GM23248 (cell line): ENCODE measurements at places on chromosomes 5 and 9.

DNA sequence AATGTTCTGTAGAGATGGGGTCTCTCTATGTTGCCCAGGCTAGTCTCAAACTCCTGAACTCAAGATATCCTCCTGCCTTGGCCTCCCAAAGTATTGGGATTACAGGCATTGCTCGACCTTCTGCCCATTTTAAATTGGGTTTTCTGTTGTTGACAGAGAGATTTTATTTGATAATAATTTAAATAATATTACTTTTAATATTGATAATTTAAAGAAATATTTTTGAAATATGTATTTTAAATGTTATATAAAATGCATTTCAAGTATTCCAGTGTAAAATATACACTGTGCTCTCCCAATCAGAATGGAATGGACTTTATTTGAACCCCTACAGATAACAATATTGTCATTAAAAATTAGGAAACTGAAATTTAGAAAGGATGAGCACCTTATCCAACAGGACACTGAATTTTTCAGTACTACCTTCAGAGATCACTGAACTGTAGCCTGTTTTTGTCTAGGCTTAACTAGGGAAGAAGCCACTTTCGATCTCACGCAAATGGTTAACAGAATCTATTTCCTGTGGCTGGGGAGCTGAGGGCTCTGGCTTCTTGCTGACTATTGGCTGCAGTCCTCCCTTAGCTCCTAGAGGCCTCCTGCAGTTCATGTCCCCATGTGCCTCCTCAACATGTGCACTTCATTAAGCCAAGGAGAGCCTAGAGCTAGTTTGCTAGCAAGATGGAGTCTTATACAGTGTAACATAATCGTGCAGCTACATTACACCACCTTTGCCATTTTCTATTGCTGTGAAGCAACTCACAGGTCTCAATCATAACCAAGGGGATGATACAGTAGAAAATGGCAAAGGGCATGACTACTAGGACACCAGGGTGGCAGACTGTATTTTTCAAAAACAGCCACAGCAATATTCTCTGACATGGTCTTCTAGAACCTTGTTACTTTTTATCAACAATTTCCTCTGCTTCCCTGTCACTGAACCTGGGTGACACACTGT lies 150.0 kb downstream of the CDC42SE2 start:
- no peak for DNase-seq

DNA sequence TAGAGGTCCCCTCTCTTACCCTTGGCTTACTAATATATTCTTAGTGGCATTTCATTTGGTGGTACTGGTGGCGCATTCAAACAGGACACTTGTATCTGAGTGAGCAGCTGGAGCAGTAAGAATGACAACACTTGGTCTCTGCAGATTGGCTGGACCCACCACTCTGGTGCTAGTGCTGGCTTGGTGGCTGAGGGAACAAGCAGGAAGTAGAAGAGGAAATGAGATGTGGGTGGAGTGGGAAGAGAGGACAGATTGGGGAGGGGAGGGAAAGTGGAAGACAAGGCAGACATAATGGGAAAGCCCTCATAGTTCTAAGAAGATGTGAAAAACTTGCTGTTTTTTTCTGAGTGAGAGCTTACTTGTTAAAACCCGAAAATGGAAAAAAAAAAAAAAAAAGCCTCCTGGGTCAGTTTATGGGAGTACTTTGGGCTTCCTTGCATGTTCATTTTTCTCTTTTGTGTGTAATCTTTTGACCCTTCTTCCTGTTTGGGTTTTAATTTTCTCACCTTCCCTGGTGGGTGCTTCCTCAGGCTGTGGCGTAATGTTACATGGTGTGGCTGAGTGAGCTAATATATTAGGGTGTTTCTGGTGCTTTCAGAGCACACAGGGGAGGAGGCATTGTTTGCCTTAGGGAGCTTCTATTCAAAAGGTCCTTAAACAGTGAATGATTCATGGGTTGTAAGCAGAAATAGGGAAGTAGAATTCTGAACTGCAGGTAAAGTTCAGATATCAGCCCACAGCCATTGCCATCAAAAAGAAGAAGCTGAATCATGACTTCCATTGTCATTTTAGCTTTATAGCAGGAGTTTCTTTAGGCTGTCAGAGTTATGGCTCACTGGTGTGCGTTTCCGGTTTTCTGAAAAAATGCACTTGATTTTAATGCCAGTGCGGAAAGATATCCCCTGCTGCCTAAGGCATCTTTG lies 52.3 kb downstream of the TLE4 start:
- DNase-seq = peak; percentile 8

DNA sequence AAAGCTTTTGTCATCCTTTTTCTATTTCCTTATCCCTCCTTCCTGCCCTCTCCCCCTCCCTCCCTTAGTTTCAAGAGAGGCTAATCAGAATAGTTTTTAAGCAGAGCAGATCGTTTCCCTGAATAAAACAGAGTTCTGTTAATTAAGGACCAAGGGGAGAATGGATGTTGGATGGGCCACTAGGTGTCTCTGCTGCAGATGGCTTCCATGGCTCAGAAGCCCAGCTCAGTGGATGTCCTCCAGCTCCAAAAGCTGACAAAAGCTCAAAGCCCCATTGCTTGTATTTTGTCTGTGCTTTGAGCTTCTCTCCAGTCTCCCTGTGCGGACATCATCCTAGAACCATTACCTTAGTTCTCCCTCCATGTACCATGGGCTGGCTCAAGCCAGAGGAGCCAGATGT lies 21.0 kb upstream of the NPR3 start:
- DNase-seq = peak; percentile 40

GRCh38 chr9:33924978-33925797 lies 108.2 kb downstream of the UBE2R2 start:
- peak; percentile 77 for DNase-seq

DNA sequence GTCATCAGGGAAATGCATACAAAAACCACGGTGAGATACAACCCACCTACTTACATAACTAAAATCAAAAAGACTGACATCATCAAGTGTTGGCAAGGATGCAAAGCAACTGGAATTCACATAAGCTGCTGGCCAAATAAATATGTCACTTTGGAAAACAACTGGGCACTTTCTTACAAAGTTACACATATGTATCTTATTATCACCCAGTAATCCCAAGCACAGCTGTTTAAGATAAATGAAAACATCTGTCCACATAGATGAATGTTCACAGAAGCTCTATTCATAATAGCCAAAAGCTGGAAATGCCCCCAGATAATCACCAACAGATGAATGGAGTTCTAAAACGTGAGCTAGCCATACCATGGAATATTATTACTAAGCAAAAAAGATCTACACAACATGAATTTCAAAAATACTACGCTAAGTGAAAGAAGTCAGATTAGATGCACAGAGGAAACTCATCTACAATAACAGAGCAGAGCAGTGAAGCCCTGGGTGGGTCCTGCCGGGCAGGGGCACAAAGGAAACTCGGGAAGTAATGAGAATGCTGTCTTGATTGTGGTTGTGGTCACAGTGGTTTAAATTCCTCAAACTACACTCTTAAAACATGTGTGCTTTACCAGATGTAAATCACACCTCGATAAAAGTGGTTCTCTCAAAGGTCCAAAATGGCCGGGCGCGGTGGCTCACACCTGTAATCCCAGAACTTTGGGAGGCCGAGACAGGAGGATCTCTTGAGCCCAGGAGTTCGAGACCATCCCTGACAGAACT lies 8.5 kb downstream of the CAMSAP1 start:
- DNase-seq = peak; percentile 77

- DNase-seq = peak; percentile 83
Measured at GRCh38 chr9:107283623-107284616, 841 bp downstream of the RAD23B start.

GRCh38 chr5:111353035-111353434 lies 128.9 kb downstream of the CAMK4 start:
- no peak for DNase-seq

DNA sequence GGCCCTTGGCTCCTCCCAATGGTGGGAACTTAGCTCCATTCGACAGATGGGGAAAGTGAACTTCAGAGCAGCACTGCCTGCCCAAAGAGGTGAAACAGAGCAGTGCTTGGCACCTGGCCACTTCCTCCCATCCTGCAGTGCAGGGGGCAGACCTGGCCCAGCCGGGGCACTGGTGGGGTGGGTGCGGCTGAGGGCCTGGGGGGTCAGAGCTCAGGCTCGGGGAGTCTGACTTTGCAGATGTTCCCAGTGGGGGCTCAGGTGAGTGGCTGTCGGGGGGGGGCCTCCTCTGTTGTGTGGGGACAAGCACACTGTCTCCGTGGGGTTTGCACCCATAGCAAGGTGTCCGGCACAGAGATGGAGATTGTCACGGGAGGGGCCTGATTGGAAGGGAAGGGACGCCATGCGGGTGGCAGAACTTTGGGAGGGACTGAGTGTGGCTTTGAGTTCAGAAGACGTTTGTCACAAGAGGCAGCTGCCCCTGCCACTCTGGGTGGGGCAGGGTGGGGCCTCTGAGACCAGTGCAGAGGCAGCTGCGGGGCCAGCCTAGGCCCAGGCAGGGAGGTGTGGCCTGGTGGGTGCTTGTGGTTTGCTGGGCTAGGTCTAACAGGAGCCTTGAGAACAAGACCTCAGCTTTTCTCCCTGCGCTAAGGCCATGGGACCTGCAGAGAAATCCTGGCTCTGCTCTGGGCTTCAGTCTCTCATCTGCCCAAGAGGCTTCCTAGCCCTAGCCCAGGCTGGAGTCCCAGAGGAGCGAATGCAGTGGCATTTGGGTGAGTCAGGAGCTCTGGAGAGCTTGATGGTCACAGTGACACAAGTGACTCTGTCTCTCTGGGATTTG lies 2.5 kb downstream of the MYMK start:
- DNase-seq = no peak

- DNase-seq = no peak
Measured at GRCh38 chr5:98513380-98513779, 260.1 kb upstream of the RGMB start.

DNA sequence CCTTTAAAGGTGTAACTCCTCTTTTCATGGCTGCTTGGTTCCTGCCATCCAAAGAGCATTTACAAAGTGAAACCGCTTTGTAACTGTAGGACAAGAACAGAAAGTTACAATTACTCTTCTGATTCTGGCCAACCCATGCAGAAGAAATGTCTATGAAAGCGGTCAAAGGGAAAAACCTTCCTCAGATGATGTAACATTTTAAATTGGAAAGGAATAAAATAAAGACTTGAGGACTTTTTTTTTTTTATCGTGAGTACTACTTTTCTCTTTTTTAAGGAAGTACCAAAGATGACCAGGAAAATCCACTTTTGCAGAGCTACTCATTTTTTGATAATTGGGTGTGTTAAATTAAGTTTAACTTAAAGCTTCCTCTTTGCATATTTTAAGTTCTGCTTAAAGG lies 13.0 kb upstream of the C9orf72 start:
- DNase-seq = no peak

DNA sequence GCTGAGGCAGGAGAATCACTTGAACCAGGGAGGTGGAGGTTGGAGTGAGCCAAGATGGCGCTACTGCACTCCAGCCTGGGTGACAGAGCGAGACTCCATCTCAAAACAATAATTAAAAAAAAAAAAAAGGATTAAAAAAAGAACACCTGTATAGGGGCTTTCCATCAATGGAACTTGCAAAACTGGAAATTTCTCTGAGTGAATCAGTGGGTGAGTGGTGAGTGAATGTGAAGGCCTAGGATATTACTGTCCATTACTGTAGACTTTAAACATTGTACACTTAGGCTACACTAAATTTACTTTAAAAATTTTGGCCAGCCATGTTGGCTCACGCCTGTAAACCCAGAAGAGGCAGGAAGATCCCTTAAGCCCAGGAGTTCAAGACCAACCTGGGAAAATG lies 5.7 kb upstream of the RARS1 start:
- no peak for DNase-seq

DNA sequence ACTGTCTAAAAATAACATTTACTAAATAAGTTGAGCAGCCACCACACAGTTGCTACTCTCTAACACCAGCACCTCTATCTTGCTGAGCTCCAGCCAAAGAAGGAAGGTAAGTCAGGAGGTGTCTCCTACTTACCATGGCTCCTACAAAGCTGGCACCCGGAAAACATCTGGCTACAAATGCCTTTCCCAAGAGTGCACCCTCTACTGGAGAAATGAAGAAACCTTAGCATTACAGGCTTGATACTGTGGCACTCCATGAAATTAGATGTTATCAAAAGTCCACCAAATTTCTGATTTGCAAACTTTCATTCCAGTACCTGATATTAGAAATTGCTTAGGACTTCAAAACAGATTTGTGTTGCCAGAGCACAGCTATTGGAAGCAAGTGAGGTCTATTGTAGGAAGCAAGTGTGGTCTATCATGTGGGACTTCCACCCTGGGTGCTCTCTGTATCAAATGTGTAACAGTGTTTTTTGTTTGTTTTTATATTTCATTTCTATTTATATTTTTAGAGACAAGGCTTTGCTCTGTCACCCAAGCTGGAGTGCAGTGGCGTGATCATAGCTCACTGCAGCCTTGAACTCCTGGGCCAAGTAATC lies 25.7 kb upstream of the RFK start:
- peak; percentile 48 for DNase-seq

GRCh38 chr5:14097998-14098471 lies 45.1 kb upstream of the TRIO start:
- peak; percentile 91 for DNase-seq

- DNase-seq = no peak
Measured at GRCh38 chr9:121038804-121039203, 11.3 kb downstream of the C5 start.

DNA sequence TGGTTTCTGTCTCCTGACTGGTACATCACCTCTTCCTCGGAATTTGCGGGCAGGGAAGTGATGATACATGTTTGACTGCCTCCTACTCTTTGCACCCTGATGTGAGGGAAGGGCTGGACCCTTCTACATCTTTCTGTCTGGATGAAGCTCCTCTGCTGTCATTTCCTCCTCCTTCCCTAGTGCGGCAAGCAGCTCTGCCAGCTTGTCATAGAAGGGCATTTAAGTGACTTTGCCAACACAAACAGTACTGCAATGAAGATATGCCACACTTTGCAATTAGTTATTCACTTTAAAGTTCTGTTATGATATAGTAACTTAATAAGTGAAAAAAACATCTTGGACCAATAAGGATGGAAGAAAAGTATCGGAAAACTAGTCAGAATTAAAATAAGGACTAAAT lies 48.5 kb upstream of the ABL1 start:
- no peak for DNase-seq

DNA sequence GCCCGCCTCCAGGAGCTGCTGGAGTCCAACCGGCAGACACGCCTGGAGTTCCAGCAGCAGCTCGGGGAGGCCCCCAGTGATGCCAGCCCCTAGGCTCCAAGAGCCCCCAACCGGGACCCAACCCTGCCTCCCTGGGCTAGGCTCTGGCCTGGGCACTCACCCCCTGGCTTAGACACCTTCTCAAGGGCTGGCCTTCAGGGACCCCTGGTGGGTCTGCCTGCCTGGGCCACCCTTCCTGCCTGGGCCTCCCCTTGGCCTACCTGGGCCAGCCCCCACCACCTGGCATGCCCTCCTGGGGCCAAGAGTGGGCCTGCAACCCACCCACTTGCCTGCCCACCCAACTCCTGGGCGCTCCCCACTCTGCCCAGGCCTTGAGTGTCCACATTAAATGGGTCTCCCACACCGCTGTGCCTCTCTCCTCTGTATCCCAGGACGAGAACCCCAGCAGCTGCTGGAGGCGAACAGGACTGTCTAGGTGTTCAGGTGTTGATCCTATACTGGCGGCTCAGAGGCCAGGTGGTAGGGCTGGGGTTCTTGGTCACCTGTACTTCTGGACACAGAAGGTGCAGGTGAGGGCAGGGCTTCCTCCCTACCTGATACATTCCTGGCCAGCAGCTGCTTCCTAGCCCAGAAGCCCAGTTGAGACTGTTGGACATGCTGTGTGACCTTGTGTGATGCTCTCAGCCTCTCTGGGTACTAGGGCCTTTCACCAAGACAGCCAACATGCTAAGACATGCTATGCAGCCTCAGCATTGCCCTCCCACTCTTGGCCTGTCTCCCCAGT lies 3.6 kb downstream of the BBLN start:
- no peak for DNase-seq
